ENCODE measurements at places on chromosomes 7 and 10.

DNA sequence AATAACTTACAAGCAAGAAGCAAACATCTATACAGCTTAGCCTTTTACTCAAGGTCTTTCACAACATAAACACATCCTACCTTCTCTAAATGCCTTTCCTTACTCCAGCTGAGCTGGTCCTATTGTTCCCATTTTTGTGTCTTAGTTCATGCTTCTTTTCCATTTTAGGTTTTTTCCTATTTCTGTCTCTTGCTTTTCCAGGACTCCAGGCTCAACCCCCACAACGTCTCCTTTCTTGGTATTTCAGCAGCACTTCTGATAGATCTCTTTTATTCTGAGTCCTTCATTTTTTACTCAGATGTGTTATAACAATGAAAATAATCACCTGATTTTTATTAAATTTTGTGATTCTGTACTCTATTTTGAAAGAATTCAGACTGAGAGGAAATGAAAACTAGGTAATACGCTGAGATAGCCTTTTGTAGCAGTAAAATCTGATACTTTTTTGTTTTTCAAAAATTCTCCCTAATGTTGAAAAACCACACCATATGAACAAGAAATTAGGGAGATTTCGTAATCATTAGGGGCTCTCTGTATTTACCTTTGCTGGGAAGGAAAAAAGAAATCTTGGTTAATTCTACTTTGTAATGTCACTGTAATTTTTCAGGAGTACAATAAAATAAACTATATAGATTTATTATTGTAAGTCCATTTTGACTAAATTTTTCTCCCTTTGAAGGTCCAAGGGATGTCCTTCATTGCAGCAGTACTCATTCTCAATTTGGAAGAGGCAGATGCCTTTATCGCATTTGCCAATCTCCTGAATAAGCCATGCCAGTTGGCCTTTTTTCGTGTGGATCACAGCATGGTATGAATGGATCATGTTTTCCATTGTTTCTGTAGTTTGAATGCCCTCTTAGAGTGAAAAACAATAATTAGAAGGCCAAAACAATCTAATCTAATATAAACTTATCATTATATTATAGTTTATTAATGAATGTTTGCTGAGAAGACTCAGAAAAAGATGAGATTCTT, 24.0 kb upstream of the HELLS start:
- DNase-seq = no peak

DNA sequence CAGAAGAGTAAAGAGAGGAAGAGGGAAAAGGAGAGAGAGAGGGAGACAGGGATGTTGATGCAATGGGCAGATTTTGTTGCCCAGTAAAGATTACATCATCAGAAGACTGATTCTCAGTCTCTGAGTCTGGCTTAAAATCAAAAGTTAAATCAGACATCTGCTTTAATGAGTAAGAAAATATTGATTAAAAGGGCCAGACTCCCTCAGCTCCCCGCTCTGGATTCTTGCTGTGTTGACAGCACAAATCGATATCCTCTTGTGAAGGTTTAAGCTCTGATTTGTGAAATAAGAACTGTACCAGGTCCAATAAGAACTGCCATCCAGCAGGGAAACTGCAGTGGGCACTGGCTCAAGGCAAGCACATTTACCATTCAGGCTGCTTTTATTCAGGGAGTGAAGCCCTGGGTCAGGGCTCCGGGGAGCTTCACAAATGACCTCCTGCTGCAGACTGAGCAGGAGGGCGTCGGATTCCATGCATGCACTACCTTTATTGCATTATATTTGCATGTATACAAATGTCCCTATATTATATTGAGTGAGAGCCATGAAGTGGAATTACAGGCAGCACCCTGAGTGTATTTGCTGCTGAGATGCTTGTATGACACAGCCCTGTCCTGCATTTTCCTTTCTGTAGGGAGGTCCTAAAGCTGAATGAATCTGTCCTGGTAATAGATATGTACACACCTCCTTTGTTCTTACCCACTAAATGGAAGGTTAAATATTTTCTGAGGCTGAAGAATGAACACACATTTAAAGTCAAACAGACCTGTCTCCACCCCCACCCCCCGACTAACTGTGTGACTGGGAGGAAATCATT, 401.5 kb downstream of the REEP3 start:
- DNase-seq = no peak

DNA sequence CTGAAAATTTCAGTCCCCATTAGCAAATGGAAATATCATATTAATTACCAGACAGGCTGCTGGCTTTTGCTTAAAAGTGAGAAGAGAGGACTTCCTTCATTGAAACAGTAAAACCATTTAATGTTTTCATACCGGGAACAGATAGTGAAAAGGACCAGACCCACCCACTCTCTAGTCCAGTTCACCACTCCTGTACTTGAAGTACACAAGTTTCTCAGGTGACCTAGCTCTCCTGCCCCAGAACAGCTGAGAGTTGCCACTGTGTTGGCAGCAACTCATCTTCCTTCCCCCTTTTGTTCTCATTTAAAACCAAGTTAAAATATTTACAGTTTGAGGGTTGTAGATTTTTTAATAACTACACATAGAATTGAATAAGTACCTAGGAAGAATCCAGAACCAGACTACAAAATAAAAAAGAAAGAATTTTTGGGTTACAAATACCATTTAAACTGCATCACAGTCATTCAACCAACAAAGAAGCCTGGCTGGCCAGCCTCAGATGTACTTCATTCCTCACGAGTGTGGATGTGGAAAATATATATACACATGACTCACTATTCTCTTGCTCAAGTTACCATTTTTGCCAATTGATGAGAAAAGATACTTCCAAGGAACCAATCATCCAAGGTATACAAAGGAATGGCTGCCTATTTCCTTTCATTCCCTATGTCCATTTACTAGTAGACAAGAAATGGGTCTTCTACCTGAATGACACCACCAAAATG, 68.1 kb downstream of the VPS41 start:
- no peak for DNase-seq

GRCh38 chr7:16730937-16731336, 22.6 kb upstream of the TSPAN13 start:
- no peak for DNase-seq

GRCh38 chr7:104299323-104299722, 29.1 kb upstream of the LHFPL3 start:
- DNase-seq = no peak

- DNase-seq = no peak
These were observed 363.2 kb downstream of the REEP3 start for GRCh38 chr10:63884426-63884825.
